ENCODE measurements at places on chromosomes 6 and 20.
A peak's percentile ranks its signal among the peaks of the same experiment; 100 is the strongest.

DNA sequence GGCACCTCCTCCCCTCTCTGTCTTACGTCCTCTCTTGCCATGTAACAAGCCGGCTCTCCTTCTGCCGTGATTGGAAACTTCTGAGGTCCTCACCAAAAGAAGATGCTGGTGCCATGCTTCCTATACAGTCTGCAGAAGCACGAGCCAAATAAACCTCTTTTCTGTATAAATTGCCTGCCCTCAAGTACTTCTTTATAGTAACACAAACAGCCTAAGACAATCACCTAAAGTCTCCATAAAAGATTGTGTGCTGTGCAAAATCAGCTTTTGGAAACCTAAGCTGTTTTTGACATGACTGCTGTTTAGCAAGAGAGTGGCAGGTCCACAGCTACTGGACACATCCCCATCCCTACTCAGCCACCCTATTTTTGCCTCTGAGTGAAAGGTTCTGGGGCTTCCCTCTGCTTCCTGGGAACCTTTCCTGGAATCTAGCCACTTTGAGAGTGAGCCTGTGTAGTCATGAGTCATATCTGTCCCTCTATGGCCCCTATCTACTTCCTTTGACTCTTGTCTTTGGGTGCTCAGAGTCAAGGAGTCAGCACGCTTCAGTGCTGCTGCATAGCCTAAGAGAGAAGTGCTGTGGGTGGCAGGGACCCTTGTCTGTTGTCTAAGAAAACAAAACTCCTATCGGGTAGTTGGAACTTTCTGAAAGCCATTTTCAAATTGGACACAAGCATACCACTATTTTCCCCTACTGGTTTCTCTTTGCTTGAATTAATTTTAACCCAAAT, 110.0 kb downstream of the PPP1R14C start:
- H3K4me3 ChIP-seq = no peak overlapping the region
- DNase-seq = no peak
- no peaks in the 10 kb centered on the region for H3K4me1 ChIP-seq
- H3K27ac ChIP-seq = no peak overlapping the region
- H3K36me3 ChIP-seq = no peaks in the 10 kb centered on the region

DNA sequence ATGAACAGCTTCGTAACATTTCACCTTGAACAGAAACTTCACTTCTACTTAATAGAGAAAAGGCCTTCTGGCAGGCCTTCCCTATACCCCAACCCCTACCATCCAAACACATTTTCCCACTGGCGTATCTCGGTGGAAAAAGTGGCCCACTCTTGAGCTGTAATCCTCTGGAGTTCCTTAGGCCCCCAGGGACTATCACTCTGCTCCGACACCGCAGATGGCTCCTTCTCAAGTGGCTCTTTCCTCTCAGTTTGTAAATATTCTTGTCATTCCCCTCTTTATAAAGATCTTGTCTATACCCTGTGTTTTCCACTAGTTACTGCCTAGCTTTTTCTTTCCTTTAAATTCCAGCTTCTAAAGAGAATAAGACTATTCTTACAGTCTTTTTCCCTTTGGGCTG, 108.7 kb downstream of the MYB start:
- H3K4me1 ChIP-seq = no peaks in the 10 kb centered on the region
- no peak overlapping the region for H3K4me3 ChIP-seq
- H3K27ac ChIP-seq = no peak overlapping the region
- H3K36me3 ChIP-seq = no peaks in the 10 kb centered on the region

DNA sequence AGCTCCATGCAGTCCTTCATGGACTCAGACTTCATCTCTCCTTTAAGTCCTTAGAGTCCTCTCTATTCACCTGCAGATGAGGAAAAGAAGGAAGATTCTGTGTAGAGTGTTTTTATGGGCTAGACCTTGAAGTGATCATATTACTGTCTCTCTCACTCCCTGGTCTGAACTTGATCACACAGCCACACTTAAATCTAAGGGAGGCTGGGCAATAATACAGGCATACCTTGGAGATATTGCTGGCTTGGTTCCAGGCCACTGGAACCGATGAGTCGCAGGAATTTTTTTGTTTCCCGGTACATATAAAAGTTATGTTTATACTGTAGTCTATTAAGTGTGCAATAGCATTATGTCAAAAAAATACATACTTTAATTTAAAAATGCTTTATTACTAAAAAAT, 59.2 kb upstream of the FOXO3 start:
- no peaks in the 10 kb centered on the region for H3K36me3 ChIP-seq
- no peak for DNase-seq
- no peak overlapping the region for H3K27ac ChIP-seq

DNA sequence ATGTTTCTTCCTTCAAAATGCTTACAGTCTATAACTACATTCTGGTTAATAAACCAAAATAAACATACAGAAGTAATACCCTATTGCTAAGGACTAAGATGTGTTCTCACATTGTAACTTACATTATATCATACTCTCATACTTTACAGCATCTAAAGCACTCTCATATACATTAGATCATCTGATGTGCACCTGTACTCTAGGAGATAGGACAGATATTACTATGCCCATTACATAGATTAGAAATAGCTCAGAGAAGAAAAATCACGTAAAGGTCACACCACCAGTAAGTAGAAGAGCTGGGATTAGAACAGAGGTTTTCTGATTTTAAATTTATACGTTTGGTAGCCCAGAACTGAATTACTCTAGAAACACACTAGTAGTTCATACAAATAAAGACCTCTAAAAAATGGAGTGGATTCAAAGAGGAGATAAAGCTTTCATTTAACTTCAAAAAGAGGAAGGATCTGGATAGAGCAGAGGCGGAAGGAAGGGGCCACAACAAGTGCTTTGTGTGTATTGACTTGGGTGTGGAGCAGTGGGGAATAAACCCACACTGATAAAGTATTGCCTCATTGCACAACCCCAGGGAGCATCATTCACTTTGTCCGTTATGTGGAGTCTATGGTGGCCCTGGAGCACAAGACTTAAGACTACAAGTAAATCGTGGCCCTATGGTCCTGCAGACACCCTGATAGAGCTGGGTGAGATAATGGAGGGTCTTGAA, 30.9 kb downstream of the SLC2A12 start:
- no peak overlapping the region for H3K4me3 ChIP-seq
- DNase-seq = no peak
- H3K27me3 ChIP-seq = no peaks in the 10 kb centered on the region
- H3K4me1 ChIP-seq = peaks cover 3% of the 10 kb centered on the region
- H3K36me3 ChIP-seq = no peaks in the 10 kb centered on the region

GRCh38 chr20:57587989-57588377, 27.1 kb downstream of the PCK1 start:
- no peak overlapping the region for H3K27ac ChIP-seq
- H3K4me3 ChIP-seq = no peak overlapping the region
- no peaks in the 10 kb centered on the region for H3K4me1 ChIP-seq
- no peak for DNase-seq

- no peak overlapping the region for H3K27ac ChIP-seq
- DNase-seq = no peak
- no peaks in the 10 kb centered on the region for H3K36me3 ChIP-seq
- H3K27me3 ChIP-seq = no peaks in the 10 kb centered on the region
Measured at GRCh38 chr6:27161946-27162603, 85.4 kb upstream of the PRSS16 start.

DNA sequence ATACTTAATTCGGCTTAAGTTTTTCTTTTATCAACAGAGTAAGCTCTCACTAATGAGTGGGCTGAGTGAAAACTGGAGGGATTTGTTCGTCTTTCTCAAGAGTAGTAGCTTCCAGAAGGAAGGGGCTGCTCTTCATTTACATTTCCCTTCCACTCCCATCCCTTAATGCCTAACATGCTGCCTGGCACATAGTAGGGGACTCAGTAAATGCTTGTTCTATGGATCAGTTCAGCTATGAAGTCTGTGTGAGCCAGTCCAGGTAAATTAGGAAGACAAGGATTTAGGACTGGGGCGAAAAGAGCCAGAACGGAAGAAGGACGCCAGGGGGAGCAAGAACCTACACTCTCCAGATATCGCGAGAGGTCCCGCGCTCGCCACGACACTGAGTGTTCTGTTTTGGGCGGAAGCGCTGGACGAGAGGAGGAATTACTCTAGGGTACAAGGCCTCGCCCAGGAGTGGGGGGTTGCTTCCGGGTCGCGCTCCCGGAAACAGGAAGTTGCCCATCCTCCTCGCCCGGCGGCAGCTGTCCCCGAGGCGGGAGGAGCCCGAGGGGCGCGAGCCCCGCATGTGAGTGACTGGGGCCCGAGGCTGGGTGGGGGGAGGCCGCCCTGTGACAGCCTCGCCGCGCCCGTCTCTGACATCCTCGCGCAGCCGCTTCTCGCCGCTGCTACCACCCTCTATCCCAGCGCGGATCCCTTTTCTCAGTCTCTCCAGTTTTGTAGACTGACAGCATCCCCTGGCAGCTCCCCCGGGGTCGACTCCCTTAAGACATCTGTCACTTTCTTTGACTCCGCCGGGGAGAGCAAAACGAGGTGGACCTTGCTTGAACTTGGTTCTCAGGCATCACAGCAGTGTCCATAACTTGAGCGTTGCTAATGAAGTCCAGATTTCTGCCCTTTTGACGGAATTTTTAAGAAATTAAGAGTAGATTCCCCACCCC, at the start of gene C6orf89:
Gene C6orf89, plus strand, starts transcription at position 492 of the 941 bp plus-strand sequence. CDS start 13,493 bp downstream, outside the sequence.
- H3K27ac ChIP-seq = peak within 1 kb of the TSS; percentile 92
- peaks cover 6% of the 10 kb centered on the region for H3K4me1 ChIP-seq
- no peaks in the 10 kb centered on the region for H3K27me3 ChIP-seq
- peak; percentile 99 for DNase-seq

DNA sequence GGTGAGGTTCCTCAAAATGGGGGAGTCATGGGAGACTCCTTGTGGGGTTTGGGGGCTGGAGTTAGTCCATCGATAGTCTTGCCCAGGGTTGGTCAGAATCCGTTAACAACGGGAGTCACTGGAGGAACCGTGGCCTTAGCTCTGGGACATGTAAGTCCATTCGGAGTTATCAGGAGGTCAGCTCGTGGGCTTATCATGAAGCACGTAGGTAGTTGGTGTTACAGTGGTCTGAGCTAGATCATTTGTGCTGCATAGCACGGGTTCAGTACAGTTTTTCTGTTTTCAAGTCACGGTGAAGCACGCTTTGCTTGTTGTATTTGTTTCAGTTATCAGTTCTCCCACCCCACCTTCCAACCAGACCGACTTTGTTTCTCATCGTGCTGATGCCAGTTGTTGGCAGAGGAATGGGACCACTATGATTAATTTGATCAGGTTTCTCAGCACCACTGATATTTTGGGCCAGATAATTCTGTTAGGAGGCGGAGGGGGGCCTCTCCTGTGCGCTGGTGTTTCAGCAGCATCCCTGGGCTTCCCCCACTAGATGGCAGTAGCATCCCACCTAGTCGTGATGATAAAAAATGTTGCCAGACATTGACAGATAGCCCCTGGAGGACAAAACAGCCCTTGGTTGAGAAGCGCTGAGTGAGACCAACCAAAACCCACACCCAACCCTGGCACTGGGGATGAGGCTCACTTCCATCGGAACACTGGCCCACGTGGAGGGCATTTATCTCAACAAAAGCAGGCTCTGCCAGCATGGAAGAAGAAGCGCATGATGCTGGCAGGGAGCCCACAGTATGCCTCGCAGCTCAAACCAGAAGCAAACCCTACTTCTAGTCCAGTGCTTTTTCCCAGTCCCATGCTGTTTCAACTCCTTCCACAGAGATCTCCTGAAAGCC, 2.2 kb upstream of the APMAP start:
- peak overlapping the region; percentile 13 for H3K4me3 ChIP-seq
- peaks cover 13% of the 10 kb centered on the region for H3K4me1 ChIP-seq
- DNase-seq = peak; percentile 86
- no peaks in the 10 kb centered on the region for H3K36me3 ChIP-seq
- H3K27ac ChIP-seq = no peak overlapping the region

DNA sequence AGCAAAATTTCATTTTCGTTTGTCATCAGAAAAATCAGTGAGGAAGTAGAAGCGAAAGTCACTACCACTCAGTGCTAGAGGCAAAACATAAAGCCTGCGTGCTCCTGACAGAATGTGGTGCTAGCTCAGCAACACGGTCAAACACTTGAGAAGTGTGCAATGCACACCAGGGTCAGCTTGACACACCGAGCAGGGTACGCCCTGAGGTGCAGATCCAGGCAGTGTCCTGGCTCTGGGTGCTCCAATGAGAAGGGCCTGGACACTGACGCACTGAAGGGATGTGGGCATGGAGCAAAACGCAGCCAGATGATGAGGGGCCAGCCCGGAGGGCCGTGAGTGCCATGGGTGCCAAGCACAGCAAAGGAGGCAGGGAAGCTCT, 5.9 kb downstream of the RNASET2 start:
- H3K4me3 ChIP-seq = no peak overlapping the region
- no peaks in the 10 kb centered on the region for H3K27me3 ChIP-seq
- H3K36me3 ChIP-seq = no peaks in the 10 kb centered on the region
- no peaks in the 10 kb centered on the region for H3K4me1 ChIP-seq

DNA sequence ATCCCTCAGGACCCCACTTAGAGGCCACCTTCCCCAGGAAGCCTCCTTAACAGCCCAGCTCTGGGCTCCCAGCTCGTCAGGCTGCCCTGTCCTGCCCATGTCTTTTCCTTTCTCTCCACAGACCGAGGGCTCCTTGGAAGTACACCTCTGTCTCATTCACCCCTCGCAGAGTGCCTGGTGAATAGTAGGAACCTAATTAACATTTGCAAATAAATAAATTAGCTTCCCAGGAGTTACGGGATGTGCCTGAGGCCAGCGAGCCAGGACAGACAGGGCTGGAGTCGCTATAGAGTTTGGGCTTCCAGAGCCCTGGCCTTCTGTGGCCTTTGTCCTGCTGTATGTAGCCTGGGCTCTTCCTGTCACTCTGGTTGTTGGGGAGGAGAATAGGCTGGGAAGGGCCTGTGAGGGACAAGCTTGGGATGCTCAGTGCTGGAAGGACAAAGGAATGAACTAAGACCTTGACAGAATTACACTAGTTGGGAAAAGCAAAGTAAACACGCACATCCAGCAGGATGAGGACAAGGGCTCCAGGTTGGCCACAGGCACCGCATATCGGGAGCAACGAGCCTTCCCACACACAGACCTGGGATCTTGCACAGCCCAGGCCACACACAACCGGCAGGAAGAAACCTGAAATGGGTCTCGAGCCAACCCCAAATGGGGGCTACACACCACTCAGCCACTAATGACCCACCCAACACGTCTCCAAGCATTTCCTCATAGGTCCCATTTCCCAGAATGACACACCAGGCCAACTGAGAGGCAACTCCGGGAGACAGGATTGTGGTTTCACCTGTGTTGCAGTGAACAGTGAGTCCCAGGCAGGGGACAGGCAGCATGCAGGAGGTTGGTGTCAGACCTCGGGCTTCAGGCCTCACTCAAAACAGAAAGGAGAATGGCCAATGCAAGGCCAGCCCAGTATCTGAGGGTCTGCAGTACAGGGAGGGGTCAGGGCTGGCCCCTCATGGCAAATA, 9.7 kb downstream of the MAP1LC3A start:
- no peak for DNase-seq
- H3K4me1 ChIP-seq = no peaks in the 10 kb centered on the region

DNA sequence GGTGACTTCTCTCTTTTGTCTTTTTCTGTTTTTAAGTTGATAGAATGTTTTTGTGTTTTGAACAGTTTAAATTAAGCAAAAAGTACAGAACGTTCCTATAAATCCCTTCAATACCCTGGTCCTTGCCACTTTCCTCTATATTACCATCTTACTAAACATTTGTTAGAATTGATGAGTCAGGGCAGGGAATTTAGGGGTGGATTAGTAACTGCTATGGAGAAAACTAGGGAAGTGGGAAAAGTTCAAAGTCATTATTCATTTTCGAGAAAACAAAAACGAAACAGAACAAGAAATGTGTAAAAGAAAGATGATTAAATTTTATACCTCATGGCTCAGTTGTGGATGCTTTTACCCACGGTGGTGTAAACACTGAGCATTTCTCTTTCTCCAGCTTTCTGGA, 240.4 kb upstream of the SULF2 start:
- H3K4me1 ChIP-seq = no peaks in the 10 kb centered on the region
- DNase-seq = no peak
- peak overlapping the region; percentile 53 for H3K4me3 ChIP-seq
- H3K27ac ChIP-seq = peak overlapping the region; percentile 90
- H3K27me3 ChIP-seq = no peaks in the 10 kb centered on the region
- no peaks in the 10 kb centered on the region for H3K36me3 ChIP-seq

Data from uterus (tissue), 4 donors.